ENCODE measurements at places on chromosomes 1 and 21.

DNA sequence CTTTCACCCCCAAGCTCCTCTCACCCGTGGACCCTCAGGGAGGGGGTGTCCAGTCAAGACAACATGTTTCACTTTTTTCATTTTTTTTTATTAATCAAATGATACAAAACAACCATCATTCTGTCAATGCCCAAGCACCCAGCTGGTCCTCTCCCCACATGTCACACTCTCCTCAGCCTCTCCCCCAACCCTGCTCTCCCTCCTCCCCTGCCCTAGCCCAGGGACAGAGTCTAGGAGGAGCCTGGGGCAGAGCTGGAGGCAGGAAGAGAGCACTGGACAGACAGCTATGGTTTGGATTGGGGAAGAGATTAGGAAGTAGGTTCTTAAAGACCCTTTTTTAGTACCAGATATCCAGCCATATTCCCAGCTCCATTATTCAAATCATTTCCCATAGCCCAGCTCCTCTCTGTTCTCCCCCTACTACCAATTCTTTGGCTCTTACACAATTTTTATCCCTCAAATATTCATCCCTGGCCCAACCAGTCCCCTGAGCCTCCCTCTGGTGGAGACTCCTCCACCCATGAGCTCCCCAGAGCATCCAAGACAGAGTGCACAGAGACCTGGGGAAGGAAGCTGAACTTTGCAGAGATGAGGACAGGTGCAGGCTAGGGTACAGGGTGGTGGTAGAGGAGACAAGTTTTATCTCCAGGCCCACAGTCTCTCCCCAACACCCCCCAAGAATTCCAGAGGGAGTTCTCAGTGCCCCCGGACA is 1.4 kb upstream of the S100A16 start:
- no peak for DNase-seq

GRCh38 chr21:44525391-44526095 is 14.5 kb downstream of the KRTAP10-1 start:
- no peak for DNase-seq

- no peak for DNase-seq
Measured at GRCh38 chr1:102661481-102661880, 446.8 kb downstream of the COL11A1 start.

GRCh38 chr1:165960136-165960535 is 132.7 kb downstream of the UCK2 start:
- no peak for DNase-seq

- no peak for DNase-seq
Measured at GRCh38 chr1:173113015-173113741, 62.4 kb upstream of the TNFSF18 start.

DNA sequence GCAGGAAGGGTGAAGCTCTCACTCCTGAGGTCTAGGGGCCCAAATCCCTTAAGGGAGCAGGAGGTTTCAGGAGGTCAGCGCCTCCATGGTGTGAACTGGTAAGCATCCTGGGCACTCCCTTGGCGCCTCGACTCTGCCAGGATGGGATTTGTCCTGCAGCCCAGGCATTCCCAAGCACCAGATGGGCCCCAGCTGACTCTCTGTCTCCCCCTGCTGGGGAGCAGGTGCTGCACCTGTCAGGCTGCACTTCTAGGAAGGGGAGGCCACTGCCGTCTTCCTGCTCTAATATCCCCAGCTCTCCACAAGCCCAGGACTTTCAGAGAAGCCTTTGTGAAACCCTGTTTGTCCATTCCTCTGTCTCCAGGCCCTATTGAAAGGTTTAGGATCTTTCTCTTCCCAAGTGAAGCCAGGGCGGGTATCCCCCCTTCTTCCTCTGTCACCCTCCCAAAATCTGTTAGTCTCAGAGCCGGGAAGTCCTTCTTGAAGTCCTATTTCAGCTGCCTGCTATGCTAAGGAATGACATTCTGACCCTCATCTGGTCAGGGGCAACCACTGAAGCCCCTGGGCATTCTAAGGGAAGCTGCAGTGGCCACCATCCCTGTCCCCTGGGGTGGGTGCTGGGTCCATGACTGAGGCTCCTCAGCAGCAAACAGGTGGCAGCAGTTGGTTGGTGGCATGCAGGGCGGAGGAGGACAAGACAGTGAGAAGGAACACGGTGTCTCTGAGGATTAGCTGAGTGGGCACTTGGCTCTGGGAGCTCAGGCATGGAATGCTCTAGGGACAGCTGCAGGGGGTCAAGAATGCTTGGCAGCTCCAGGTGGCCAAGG is 3.2 kb downstream of the MYBPH start:
- no peak for DNase-seq

DNA sequence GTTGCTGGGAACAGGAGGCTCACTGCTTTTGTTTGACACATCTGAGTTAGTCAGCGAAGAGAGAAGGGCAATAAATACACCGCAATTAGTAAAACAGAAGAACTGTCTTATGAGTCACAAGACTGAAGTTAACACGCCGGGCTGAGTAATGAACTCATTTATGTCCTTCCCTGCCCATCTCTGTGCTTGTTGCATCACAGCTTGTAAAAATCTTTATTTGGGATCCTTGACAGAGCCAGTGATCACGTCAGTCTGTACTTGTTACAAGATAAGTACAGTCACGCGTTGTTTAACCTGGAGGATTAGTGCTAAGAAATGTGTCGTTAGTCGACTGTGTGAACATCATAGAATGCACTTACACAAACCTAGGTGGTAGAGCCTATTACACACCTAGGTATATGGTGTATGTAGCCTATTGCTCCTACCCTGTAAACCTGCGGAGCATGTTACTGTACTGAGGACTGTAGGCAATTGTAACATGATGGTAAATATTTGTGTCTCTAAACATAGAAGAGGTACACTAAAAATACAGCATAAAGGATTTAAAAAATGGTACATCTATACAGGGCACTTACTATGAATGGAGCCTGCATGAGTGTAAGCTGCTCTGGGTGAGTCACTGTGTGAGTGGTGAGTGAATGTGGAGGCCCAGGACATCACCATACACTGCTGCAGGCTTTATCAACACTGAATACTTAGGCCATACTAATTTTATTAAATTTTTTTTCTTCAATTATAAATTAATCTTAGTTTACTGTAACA is 272.2 kb downstream of the TNR start:
- peak; percentile 99 for DNase-seq

DNA sequence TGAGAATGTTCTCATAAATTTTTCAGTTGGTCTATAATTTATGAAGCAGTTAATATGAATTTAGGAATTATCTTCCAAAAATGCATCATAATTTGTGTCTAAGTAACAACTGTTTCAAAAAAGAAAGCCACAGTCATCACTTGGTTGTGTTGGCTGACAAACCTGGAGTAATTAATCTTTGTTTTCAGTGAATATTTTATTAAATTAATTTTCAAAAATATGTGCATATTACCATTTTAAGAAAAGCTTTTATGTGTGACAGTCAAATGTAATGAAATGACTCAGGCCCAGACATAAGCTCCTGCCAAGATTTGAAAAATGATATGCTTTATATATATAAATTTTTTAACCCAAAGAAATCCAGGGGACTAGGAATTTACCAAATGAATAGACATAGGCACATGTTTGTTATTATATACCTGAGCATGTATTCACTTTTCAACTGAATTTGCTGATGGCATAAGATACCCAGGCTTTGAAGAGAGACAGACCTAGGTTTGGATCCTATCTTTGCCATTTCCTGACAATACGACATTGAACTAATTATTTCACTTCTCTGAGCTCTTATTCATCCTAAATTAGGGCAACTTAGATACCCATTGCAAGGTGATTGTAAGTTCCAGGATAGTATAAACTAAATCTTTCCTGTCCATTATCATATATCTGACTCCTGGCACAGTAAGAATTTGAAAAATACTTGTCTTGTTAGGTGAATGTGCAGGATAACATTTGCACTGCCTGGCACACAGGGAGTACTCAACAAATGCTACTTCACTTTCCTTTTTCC is 729.5 kb upstream of the ADGRL2 start:
- no peak for DNase-seq

DNA sequence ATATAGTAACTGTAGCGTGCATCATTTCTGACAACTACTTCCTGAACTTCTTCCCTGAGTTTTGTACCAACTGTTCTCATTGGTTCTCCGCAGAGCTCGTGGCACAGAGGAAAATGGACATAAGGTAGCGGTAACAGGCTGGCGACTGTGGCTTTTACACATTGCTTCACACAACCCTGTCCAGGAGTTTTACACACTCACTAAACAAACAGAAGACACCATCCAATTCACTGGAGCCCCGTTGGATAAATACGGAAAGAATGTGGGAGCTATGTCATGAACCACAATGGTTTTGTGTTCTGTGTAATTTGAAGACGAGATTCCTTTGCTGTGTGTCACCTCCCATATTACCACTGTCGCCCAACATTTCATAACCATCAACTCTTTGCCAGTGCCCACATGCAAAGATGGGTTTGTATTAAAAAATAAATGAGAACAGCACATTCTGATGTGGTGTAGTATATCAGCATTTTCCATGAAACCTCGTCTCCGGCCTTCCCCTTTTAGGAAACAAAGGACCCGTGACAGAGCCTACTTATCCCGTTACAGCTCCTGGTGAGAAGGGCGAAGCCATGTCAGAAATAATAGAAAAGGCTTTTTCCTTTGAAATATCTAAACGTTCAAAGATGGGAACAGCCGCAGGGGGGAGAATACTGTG is 47.4 kb upstream of the ENAH start:
- DNase-seq: no peak

DNA sequence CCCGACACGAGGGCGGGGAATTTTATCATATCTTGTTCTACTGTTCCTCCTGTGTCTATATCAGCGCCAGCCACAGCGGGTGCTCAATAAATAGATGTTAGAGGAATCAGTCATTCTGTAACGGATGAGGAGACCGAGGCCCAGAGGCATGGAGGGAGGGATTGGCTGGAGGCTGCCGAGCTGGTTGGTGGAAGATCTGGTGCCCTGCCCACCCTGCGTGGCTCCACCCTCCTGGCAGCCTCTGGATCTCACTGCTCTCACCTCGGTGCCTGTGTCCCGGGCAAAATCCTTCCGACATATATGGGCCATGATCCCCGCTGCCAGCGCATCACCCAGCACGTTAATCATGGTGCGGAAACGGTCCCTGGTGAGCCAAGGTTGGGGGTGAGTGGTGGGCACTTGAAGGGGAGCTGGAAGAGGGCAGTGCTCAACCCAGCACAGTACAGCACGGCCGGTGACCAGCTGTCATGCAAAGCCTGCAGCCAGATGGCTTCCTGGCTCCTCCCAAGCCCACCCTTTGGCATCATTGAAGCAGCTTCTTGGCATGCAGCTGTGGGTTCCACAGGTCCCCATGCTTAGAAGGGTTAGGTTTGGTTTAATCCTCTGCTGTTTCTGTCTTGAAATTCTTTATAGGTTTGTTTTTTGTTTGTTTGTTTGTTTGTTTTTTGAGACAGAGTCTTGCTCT is 26.7 kb downstream of the PODN start:
- no peak for DNase-seq
